ENCODE measurements at places on chromosomes 4 and X.
A peak's percentile ranks its signal among the peaks of the same experiment; 100 is the strongest.

DNA sequence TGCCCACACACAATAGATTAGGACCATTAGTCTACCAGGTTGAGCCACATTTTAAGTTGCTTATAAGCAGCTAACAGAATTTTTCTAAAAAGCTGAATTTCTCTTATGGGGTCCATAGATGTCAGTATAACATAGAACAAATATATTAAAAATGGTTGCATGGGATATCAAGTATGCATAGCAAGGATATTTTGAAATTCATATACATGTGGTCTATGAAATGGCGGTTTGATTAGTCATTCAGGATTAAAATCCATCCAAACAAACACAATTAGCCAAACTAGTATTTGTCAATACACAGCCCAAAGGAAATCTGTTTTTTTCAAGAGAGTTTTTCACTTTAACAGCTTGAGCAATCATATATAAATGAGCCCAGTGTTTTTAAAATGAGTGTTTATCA, 33.5 kb upstream of the AMOT start:
- no peak for DNase-seq

DNA sequence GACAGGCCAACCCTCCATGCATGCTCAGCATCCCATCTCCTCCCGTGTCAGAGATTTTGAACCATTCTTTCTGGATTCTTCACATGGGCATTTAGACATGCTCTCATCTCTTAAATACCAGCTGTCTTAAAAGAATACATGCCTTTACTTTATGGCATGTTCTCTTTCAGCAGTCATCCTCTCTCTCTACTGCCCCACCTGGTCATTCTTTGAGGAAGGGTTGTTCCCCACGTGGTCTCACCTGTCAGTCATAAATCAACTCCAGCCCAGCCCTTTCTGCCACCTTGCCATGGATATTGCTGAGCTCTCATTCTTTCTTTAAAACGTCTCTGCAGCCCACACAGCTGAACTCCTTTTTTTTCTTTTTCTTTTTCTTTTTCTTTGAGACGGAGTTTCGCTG, 111.3 kb downstream of the ARHGAP10 start:
- no peak for DNase-seq

DNA sequence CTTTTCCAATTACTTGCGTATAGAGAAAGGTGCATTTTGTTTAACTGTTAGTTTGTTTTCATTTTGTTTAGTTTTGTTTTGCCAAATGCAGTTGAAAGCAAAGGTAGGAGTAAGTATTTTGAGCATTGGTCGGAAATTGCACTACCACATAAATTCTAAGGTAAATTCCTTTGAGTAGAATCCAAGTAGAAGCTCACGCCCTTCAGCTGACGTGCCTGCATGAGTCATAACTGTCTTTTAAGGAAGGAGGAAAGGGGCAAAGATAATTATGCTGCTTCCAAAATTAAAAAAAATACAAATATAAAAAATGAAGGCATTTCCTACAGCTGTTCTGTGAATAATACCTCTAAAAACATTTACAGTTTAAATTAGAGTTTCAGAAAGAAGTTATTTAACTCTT, 110.2 kb upstream of the MYOZ2 start:
- no peak for DNase-seq

GRCh38 chrX:81259714-81260395, 58.0 kb downstream of the SH3BGRL start:
- DNase-seq, result no peak

- peak; percentile 96 for DNase-seq
These were observed at the start of gene RASGEF1B for GRCh38 chr4:81471588-81472280. TSS of gene RASGEF1B (minus strand) at chr4:81471907. CDS start at chr4:81459508, 12,399 bp downstream.

GRCh38 chrX:154799556-154800348, 5.5 kb downstream of the MPP1 start:
- peak; percentile 91 for DNase-seq

GRCh38 chr4:156788782-156789181, 182.8 kb downstream of the PDGFC start:
- no peak for DNase-seq

- no peak for DNase-seq
These were observed 1448.9 kb upstream of the TENM3 start for GRCh38 chr4:180794333-180794732.

- no peak for DNase-seq
These were observed 54.5 kb downstream of the HTRA3 start for GRCh38 chr4:8323947-8324555.

- no peak for DNase-seq
These were observed 878.5 kb downstream of the PCDH18 start for GRCh38 chr4:136653640-136654406.

GRCh38 chr4:98932539-98932938, 3.6 kb upstream of the EIF4E start:
- DNase-seq, result no peak

DNA sequence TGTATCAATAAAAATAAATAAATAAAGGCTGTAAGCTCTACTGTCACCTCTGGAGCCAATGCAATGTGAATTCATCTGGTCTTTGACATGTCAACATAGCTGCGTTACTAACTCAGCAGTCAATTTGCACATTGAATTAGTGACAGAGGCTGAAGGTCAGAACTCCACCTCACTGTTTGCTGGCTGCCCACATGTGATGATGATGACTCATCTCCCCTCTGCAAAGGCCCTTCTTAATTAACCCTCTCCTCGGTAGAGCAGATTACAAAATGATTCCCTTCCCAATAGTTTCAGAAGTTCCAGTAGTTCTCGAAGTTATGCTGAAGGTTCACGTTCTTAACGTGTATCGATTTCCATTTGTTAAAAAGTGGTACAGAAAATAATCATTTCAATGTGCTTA, 1626.0 kb upstream of the TENM3 start:
- peak; percentile 10 for DNase-seq

DNA sequence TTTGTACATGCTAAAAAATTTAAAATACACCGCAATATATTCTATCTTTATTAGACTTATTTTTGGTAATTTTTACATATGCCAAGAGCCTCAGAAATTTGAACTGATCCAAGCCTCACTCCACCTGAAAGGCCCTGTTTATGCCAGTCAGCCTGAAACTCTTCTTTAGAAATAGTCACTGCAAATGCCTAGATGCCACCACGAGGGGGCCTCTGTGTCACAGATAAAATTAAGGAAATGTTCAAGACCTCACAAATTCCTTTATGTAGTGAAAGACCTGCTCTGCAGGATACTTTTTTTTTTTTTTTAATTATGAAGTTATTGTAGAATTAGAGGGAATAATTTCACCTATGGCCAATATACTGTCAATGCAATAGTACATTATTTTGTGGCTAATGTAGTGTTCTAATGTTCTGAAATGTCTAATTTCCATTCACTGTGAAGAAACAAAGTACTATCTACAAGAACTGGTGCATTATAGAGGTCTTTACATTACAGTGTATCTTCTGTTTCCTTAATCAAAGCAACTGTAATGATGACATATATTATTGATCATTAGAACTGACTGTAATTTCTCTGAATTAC, 69.8 kb downstream of the DTHD1 start:
- DNase-seq, result peak; percentile 51

DNA sequence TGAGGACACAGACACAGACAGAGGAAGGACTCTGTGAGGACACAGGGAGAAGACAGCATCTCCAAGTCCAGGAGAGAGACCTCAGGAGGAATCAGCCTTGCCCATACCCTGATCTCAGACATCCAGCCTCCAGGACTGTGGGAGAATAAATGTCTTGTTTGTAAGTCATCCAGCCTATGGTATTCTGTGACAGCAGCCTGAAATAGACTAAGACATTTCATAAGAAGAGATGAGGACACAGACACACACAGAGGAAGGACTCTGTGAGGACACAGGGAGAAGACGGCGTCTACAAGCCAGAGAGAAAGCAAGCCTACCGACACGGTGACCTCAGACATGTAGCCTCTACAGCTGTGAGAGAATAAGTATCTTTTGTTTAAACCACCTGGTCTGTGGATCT, 112.1 kb downstream of the DHRSX start:
- DNase-seq, result no peak

DNA sequence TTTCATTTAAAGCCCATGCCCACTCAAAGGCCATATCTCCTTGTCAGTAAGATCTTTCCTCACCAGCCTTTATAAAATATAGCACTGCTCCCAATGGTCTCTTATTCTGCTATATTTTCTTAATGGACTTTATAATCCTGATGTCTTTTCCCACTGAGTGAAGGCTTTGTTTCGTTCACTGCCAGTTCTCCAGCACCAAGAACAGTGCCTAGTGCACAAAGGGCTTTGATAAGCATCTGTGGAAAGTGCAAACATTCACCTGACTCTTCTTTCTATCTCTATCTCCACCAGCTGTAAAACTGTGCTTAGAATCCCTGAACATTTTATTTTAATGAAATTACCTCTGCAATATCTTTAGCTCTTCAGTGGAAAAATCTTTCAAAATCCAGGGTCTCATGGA, 573.9 kb upstream of the MAGEB2 start:
- no peak for DNase-seq

- DNase-seq, result no peak
These were observed 69.8 kb upstream of the BMP2K start for GRCh38 chr4:78706302-78706701.

DNA sequence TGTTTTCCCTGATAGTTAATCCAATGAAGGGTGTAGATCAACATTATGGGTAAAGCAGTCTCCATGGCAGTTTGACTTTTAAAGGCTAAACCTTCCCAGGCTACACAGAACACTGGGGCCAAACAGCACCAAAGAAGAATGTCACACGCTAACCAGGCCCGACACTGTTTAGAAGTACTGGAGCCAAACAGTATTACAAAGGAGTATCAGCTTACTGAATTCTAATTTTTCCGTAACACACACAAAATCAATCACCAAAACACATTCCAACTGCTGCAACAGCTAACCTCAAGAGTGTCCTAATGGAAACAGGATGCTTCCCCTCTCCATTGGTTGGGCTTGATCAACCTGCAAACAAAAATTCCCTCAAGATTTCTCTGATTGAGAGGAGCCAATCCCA, 783.5 kb downstream of the PCDH18 start:
- DNase-seq, result no peak

DNA sequence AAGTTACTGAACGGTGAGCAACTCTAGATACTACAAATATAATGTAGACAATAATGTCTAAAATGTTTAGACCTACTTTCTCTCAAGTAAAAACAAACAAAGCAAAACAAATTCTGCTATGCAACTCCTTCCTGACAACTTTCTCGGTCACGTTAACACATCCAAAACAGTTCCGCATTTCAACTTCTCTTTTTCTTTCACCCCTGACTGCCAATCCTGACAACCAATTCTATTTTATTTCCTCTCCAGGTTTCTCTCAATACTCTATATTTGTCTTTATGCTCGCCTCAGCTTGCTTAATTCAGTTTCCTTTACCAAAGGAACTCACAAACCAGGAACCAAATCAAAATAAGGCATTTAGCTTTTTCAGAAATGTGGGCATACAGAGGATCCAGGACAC, 513.0 kb downstream of the FSTL5 start:
- no peak for DNase-seq

- DNase-seq, result no peak
These were observed 457 bp downstream of the TFE3 start for GRCh38 chrX:49042581-49043219.

DNA sequence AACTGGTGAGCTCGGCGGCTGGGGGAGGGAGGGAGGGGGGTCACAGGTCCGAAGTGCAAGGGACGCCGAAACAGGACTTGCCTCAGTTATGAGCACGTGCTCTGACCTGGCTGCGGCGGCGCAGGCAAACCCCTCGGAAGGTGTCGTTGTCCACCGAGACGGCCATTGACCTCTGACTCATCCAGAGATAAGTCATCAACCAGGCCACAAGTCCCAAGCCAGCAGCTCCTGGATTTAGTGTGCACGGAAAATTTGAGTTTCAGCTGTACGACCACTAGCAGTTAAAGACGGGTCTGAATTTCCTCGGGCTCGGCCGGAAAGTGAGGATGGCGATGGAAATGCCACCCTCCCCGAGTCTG, 674 bp downstream of the SH3D19 start:
- DNase-seq, result no peak

- DNase-seq, result no peak
These were observed 254.4 kb downstream of the NPFFR2 start for GRCh38 chr4:72286185-72286584.

GRCh38 chr4:74228691-74229640, 71.0 kb downstream of the MTHFD2L start:
- DNase-seq, result peak; percentile 37

DNA sequence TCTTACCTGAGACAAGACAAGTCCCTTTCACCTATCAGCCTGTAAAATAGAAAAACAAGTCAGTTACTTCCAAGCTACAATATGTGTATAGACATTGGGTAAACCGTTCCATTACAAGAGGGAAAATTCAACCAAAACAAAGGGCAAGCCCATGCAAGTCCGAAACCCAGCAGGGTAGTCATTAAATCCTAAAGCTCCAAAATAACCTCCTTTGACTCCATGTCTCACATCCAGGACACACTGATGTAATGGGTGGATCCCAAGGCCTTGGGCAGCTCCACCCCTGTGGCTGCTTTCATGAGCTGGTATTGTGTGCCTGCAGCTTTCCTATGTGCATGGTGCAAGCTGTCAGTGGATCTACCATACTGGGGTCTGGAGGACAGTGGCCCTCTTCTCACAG, 14.7 kb upstream of the FAM47B start:
- no peak for DNase-seq

- DNase-seq, result peak; percentile 63
These were observed 771 bp upstream of the RBPJ start for GRCh38 chr4:26319949-26320537.

- DNase-seq, result no peak
These were observed 306.8 kb upstream of the FAM241A start for GRCh38 chr4:111838406-111838930.

DNA sequence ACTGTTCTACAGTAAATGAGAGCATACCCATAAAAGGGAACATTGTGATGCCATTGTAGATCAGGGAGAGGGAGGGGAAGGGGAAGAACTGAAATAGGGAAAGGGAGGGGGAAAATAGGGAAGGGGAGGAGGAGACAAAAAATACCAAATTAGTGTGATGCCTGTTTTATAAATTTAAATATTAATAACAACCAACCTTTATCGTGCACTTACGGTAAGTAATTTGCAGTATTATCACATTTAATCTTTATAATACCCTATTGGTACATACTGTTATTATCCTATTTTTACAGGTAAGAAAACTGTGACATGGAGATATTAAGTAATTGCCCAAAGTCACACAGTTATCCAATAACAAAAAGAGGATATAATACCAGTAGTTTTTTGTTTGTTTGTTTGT, 41.5 kb upstream of the DDX53 start:
- DNase-seq, result no peak

DNA sequence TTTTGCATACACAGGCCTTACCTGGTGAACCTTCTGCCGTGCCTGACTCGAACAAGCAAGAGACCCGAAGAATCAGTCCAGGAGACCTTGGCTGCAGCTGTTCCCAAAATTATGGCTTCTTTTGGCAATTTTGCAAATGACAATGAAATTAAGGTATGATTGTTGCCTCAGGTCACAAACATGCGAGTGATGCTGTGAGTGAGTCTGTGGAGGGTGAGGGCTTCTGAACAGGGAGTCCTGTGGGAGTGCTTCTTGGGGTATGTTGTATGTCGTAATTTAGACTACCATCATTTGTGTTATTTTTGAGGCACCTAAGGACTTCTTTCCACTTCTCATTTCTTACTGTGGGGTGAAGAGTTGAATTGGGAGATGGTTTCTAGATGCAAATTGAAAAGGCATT, 32.8 kb downstream of the HTT start:
- no peak for DNase-seq
